Activated CD8-positive, alpha-beta memory T cell treated with anti-CD3 and anti-CD28 coated beads, Interleukin-2, amount 10 ng/mL, durations not matched to agents 7 days and 5 days (primary cell): ENCODE measurements at places on chromosomes 11 and 22. TPM values are rescaled to one million over a fixed set of nuclear protein-coding genes. Genes with fewer than 3 reads are reported as not detected.

DNA sequence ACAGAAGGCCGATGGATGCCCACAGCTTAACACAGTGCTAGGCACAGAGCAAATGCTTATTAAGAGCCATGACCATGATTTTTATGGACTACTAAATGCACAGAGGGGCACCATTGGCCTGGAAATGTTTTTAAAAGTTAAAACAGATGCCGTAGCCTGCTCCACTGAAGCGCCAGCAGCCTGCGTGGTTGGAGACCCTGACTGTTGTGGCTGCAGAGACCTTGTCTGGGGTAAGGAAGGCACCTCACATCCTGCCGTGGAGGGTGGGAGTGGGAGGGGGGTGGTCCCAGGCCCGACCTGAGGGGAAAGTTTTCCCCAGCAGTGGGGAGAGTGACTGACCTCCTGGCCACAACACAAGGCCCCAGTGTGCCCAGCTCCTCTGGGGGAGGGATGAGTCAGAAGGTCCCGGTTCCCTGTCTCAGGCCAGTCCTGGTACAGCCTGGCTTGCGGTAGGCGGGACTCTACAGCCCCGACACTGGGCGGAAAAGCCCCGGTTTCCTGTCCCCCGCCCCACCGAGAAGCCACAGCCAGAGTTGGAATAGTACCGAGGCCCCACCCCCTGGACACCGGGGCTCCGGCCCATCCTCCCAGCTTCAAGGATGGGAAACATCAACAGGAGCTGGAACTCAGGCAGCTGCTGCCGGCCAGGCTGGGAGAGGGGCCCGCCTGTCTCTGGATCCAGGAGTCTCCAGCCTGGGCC lies 7.0 kb downstream of the CHST1 start:
- no peak for DNase-seq

- DNase-seq, result no peak
Observed at GRCh38 chr11:123046473-123047259, 15.3 kb downstream of the HSPA8 start.

GRCh38 chr11:64803846-64804345 lies 882 bp upstream of the MAP4K2 start:
- DNase-seq, result no peak

GRCh38 chr22:49566141-49566541 lies 261.5 kb downstream of the BRD1 start:
- no peak for DNase-seq

- DNase-seq, result no peak
Observed at GRCh38 chr11:43942662-43943371, 380 bp downstream of the C11orf96 start.

The SEPTIN3 gene
- total RNA-seq, result 1.2 TPM

DNA sequence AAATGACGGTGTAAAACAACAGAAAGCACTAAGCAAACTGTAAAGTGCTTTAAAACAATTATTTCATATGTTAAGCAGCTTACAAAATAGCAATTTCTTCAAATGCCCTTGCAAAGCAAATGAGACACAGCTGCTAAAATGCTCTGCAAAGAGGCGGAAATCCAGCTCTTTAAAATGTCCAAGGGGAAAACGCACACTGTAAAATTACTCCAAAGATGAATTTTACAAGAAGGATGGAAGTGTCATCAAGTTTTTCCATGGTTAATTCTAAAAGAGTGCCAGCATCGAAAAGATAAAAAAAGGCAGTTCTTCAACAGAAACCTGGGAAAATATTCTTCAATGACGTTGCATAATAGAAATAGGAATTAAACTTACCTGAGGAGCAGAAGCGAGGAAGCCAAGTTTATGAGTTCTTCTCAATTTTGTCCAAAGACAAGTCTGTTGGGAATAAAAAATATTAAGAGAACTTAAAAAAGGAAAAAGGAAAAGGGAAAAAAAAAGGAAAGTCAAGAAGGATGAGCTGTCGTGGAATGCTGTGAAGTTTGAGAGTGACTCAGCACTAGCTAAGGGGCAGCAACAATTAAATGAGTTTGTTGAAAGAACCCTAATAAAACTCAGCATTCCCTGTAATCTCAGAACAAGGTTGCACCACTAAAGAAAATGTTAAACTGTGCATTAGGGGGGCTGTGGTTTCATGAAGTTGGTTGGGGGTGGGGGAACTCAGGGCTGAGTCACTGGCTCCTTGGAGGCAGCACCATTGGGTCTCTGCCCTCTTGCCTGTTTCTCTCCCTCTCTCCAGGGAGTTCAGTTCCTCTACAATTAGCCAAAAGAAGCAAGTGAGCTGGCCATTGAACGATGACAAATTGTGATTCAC lies 64.2 kb upstream of the BLID start:
- DNase-seq, result no peak
